Stimulated activated CD8-positive, alpha-beta memory T cell treated with anti-CD3 and anti-CD28 coated beads, Interleukin-4, amount 100 ng/mL, for 1 hour (primary cell): ENCODE measurements at places on chromosomes 3 and 15.

- no peak for DNase-seq
Observed at GRCh38 chr3:115072265-115073021, 74.6 kb downstream of the ZBTB20 start.

DNA sequence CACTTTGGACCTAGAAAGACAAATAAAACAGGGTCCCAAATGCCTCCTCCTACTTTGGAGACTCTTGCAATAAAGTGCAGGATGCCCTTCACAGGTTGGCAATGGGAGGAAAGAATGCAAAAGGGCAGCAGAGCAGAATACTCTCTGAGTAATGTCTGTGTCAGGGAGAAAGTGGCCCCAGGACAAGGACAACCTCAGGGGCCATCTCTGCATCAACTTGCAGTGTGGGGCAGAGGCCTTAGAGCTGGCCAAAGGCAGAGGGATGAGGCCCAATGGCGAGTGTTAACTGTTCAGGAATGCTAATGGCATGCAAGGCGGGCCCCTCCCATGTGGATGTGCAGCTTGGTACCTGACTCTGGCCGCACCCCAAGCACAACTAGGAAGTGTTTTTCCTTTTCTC, 8.4 kb downstream of the UPK1B start:
- no peak for DNase-seq

- no peak for DNase-seq
Observed at GRCh38 chr3:69214241-69214640, 91.8 kb upstream of the LMOD3 start.

- no peak for DNase-seq
Observed at GRCh38 chr3:50213373-50213772, 8.3 kb downstream of the SLC38A3 start.

DNA sequence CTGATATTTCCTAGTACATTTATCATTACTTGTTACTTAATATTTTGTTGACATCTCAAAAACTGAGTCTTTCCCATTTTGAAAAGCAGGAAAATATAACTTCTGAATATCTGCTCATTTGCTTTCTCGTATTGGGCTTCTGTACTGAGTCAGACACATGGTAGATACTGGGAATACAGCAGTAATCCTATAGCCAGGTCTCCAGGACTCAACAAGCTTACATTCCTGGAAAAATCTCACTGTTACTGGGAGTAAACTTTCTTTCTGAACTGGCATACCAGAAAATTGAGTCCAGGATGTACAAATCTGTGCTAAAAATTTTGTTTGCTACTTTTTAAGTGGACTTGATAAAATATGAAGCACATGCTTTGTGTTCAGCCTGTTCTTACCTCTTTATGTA, 240.4 kb downstream of the RBMS3 start:
- no peak for DNase-seq

- DNase-seq = no peak
Observed at GRCh38 chr3:146650691-146651442, 45.7 kb upstream of the PLSCR5 start.
